ENCODE measurements at places on chromosomes 7 and 10.

DNA sequence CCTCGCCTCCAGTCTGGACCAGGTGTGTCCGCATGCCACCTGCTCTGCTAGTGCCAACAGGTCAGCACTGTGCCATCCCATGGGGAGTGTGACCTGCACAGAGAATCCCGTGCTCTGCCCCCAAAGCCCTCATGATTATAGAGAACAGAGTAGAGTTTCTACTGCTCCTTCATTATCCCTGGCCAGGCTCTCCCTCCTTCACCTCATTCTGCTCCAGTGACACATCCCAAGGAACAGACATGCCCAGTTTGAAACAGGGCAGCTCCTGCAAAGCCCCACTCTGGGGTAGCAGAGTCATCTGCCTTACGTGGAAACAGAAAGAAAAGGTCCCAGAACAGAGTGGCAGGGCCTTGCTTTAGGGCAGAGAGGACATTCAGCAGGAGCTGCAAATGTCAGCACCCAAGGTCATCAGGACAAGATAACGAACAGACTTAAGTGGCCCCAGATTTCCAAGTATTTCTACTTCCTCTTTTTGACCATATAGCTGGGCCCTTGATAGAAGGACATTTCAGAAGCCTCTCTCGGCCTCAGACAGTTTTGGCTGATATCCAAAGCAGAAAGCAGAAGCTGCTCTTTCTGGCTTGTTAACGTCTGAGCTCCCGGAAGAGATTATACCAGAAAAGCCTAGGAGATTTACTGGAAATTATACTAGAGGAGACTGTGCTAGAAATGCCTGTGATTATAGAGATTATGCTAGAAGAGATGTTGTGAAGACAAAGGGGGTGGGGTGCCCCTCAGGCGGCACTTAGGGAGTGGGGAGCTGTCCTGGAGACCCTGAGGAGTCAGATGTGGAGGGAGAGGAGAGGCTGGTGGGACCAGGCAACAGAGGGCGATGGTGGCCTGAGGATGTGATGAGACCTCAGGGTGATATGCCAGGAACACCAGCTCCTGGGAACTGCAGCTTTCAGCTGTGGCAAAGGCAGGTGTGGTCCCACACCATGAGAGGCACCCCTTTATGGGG is 12.6 kb downstream of the TMEM176B start:
- H3K4me3 ChIP-seq: no peak overlapping the region
- no peak overlapping the region for H3K27ac ChIP-seq
- peaks cover 18% of the 10 kb centered on the region for H3K4me1 ChIP-seq
- H3K36me3 ChIP-seq: no peaks in the 10 kb centered on the region

GRCh38 chr7:134637934-134638719 is 8.5 kb upstream of the BPGM start:
- no peak for DNase-seq
- H3K4me3 ChIP-seq: no peak overlapping the region
- no peak overlapping the region for H3K27ac ChIP-seq
- H3K4me1 ChIP-seq: no peaks in the 10 kb centered on the region

DNA sequence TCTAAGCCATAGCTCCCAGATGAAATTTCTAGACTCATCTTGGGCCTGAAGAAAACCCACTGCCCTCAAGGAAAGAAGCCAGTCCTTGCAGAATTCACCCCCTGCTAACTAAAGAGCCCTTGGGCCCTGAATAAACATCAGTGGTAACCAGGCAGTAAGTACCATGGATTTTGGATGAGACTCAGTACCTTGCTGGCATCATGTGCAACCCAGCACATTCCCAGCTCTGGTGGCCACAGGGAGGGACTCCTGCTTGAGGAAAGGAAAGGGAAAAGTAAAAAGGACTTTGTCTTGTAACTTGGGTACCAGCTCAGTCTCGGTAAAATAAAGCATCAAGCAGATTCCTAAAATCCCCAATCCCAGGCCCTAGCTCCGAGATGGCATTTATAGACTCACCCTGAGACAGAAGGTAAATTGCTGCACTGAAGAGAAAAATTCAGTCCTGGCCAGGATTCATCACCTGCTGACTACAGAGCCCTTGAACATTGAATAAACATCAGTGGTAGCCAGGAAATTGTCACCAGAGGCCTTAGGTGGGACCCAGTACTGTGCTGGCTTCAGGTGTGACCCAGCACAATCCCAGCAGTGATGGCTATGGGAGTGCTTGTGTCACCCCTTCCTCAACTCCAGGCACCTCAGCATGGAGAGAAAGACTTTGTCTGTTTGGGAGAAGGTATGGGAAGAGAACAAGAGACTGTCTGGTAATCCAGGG is 31.2 kb upstream of the SFTPD start:
- no peak for DNase-seq
- H3K27me3 ChIP-seq: no peaks in the 10 kb centered on the region
- no peaks in the 10 kb centered on the region for H3K4me1 ChIP-seq
- no peak overlapping the region for H3K27ac ChIP-seq
- H3K4me3 ChIP-seq: no peak overlapping the region

DNA sequence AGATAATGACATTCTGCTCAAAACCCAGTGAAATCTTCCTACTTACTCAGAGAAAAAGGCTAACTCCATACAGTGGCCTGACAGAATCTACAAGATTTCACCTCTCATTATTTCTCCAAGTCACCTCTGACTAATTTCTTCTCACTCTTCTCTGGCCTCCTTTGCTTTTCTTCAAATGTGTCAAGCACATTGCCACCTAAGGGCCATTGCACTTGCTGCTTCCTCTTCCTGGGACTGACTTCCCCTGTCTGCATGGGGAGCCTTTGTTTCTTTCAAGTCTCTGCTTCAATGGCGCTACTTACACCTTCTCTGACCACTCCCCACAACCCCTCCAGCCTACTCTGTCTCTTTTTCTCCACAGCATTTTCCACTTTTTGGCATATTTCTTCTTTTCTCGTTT is 36.0 kb downstream of the PRTFDC1 start:
- no peak overlapping the region for H3K4me3 ChIP-seq
- no peaks in the 10 kb centered on the region for H3K36me3 ChIP-seq
- DNase-seq: no peak
- no peak overlapping the region for H3K27ac ChIP-seq

DNA sequence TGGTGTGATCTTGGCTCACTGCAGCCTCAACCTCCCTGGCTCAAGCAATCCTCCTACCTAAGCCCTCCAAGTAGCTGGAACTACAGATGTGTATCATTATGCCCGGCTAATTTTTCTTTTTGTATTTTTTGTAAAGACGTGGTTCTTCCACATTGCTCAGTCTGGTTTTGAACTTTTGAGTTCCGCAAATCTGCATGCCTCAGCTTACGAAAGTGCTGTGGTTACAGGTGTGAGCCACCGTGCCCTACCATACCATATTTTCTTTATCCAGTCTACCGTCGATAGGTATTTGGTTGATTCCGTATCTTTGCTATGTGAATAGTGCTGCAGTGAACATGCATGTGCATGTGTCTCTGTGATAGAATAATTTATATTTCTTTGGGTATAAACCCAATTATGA is 6.5 kb downstream of the ZNF107 start:
- H3K27ac ChIP-seq: no peak overlapping the region
- DNase-seq: no peak
- no peaks in the 10 kb centered on the region for H3K36me3 ChIP-seq
- peaks cover 13% of the 10 kb centered on the region for H3K4me1 ChIP-seq

GRCh38 chr10:73828161-73828560 is 16.8 kb upstream of the NDST2 start:
- no peak overlapping the region for H3K27ac ChIP-seq
- DNase-seq: no peak
- no peak overlapping the region for H3K4me3 ChIP-seq
- H3K4me1 ChIP-seq: no peaks in the 10 kb centered on the region

GRCh38 chr7:12686234-12686890 is 1.1 kb upstream of the ARL4A start:
- H3K36me3 ChIP-seq: no peaks in the 10 kb centered on the region
- no peaks in the 10 kb centered on the region for H3K27me3 ChIP-seq
- peaks cover 50% of the 10 kb centered on the region for H3K4me1 ChIP-seq
- H3K27ac ChIP-seq: peak overlapping the region; percentile 92
- H3K4me3 ChIP-seq: peak overlapping the region; percentile 92

DNA sequence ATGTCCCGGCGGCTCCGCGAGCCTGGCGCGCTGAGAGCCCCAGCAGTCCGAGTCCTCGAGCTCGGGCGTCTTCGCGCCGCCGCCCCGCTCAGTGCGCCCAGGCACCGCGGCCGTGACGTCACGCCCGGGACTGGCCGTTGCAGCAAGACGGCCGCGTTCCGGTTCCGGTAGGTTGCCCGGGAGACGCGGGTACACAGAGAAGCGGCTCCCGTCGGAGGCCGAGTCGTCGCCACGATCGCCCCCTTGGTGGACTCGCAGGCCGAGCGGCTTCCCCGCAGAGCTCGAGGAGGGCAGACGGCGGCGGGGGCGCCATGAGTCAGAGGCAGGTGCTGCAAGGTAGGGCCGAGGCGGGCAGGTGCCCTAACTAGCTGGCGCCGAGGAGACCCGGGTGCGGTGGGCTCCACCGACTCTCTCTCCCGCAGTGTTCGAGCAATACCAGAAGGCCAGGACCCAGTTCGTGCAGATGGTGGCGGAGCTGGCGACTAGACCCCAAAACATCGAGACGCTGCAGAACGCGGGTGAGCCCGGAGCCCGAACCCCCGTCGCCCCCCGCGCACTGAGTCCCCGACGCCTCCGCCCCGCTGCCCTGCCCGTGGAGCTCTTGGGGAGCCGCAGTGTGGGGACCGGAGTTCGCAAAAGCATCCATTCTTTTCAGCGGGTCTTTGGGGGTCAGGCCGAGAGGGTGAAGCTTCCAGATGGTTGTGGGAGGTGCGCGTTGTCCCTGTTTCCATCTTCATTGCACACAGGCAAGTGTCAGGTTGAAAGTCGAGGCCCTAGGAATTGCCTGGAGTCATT is at the start of gene SPAG6:
SPAG6 (plus strand) TSS at position 196 of the 795 bp plus-strand sequence; CDS start at position 312, 116 bp downstream.
- no peak for DNase-seq
- peaks cover 6% of the 10 kb centered on the region for H3K4me1 ChIP-seq
- no peak within 1 kb of the TSS for H3K4me3 ChIP-seq
- no peaks in the 10 kb centered on the region for H3K36me3 ChIP-seq
- H3K27me3 ChIP-seq: peaks cover 16% of the 10 kb centered on the region

GRCh38 chr10:112429147-112429546 is 17.6 kb downstream of the ZDHHC6 start:
- H3K27ac ChIP-seq: peak overlapping the region; percentile 32
- peaks cover 59% of the 10 kb centered on the region for H3K36me3 ChIP-seq

DNA sequence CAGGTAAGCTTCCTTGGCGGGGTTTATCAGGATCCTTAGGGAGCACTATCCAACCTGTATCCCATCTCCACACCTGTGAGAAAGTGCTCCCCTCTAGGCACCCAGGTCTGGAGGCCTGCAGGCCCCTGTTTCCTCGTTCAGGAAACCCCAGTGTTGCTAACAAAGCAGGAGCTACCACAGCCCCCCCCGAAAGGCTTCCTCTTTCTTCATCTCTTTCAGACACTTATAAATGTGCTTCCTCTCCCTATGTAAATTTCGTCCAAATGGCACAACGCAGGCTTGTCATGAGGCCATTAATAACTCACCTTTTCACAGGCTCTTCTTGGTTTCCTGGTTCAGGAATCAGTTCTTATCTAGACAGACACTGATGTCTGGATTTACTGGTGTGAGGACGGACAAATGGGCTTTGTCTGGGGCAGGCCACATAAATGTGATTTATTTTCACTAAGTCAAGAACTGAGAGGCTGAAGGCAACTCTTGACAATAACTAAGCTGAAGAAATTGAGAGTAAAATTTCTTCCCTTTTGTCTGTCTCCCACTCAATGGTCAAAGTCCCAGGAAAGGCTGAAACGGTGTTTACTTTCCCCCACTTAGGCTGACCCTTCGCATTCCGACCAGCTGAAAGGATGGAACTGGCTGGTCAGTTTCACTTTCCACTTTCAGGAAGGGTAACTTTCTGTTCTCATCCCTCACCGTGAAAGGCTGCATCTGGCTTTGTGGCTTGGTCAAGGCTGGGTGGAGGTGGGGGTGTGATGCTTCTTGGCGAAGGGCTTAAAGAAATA is 46.8 kb downstream of the PIK3AP1 start:
- H3K36me3 ChIP-seq: no peaks in the 10 kb centered on the region
- H3K4me1 ChIP-seq: peaks cover 81% of the 10 kb centered on the region
- peak; percentile 80 for DNase-seq
- no peaks in the 10 kb centered on the region for H3K27me3 ChIP-seq
- H3K27ac ChIP-seq: peak overlapping the region; percentile 89
- H3K4me3 ChIP-seq: peak overlapping the region; percentile 52

GRCh38 chr7:84970670-84971069 is 216.2 kb downstream of the SEMA3D start:
- no peak overlapping the region for H3K4me3 ChIP-seq
- no peaks in the 10 kb centered on the region for H3K4me1 ChIP-seq
- H3K27ac ChIP-seq: no peak overlapping the region
- H3K36me3 ChIP-seq: no peaks in the 10 kb centered on the region
- no peak for DNase-seq

GRCh38 chr10:101394524-101395133 is 40.7 kb downstream of the BTRC start:
- no peak overlapping the region for H3K27ac ChIP-seq
- H3K36me3 ChIP-seq: no peaks in the 10 kb centered on the region
- H3K27me3 ChIP-seq: no peaks in the 10 kb centered on the region
- no peak overlapping the region for H3K4me3 ChIP-seq

DNA sequence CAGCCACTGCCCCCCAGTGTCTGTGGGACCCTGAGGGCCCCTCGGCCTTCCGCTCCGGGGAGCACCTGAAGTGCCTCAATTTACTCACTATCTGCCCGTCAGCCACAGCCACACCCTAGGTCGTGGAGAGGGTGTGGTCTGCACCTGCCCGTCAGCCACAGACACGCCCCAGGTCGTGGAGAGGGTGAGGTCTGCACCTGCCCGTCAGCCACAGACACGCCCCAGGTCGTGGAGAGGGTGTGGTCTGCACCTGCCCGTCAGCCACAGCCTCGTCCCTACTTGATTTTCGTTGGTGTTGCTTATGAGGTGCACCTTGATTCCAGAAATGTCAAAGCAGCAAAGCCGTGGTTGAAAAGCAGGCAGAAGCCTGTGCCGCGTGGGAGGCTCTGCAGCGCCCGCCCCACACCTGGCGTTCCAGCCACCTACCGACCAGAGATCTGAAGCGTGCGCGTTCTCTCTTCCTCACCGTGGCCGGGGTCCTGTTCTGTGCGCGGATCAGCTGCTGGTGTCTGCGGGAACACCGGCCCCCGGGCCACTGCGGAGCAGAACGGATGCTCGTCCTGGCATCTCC is 101.6 kb downstream of the DYNC2I1 start:
- H3K36me3 ChIP-seq: no peaks in the 10 kb centered on the region
- DNase-seq: no peak
- H3K4me3 ChIP-seq: 0 out of 2 replicates have a peak overlapping the region, but pooled peaks have one; percentile 13
- H3K27ac ChIP-seq: no peak overlapping the region
- peaks cover 39% of the 10 kb centered on the region for H3K4me1 ChIP-seq
- H3K27me3 ChIP-seq: peaks cover 53% of the 10 kb centered on the region

DNA sequence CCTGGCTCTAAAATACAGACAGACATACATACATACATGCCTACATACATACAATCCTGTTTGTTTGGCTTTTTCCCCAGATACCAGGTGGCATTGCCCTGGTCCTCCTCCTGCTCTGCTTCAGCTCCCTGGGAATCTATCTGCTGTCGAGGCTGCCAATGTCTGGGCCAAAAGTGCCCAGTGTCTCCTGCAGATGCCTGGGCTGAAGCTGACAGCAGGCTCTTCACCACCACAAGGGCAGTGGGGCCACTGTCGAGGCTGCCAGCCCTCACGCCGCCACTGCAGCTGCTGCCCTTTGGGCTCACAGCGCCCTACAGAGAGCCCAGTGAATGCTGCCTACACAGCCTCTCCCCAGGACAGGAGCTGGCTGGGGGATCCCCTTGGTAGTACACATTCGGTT is 18.0 kb upstream of the STN1 start:
- no peak overlapping the region for H3K27ac ChIP-seq
- H3K4me3 ChIP-seq: no peak overlapping the region
- no peak for DNase-seq

GRCh38 chr7:130379921-130380860 is at the start of gene CPA1:
Gene CPA1, plus strand, starts transcription at chr7:130380494. Its CDS starts 27 bp downstream, at chr7:130380521.
- peaks cover 4% of the 10 kb centered on the region for H3K27me3 ChIP-seq
- peak within 1 kb of the TSS; percentile 68 for H3K4me3 ChIP-seq
- no peaks in the 10 kb centered on the region for H3K36me3 ChIP-seq
- no peak for DNase-seq
- H3K27ac ChIP-seq: no peak within 1 kb of the TSS
- H3K4me1 ChIP-seq: peaks cover 20% of the 10 kb centered on the region
